ENCODE measurements at places on chromosomes 4 and X. TPM values are rescaled to one million over a fixed set of nuclear protein-coding genes. Genes with fewer than 3 reads are reported as not detected.

- no peak for DNase-seq
These were observed 202.9 kb downstream of the CHIC1 start for GRCh38 chrX:73765776-73766430.

DNA sequence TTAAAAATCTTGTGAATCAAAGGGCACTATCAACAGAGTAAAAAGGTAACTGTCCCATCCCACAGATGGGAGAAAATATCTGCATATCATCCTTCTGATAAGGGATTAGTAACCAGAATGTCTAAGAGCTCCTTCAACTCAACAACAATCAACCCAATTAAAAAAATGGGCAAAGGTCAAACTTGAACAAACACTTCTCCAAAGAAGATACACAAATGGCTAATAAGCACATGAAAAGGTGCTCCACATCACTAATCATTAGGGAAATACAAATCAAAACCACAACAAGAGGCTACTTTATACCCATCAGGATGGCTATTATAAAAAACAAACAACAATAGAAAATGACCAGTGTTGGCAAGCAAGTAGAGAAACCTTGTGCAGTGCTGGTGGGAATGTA lies 43.3 kb downstream of the TMEM165 start:
- no peak for DNase-seq

DNA sequence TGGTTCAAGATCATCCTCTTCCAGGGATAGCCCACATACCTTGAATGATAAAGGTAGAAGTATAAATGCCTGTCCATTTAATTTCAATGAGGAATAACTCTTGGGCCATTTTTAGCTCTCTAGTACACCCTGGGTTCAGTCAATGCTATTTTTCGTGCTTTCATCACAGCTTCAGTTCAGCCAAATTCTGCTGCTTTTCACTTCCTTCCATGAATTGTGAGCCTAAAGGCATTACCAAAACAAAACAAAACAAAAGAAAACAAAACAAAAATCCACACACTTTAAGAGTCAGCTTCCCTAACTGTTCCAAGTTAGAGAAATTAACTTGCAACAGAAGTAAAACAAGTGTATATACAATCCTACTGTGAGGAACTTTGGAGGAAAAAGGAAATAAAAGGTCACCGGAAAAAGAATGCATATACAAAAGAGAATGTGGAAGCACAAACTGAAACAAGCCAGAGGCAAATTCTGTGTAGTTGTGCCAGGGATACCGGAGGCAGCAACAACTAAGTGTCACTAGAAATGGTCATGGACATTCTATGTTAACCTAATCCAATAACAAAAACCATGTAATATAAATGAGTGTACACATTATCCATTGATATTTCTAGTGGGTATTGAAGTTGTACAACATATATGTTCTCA lies 423.1 kb downstream of the KCTD8 start:
- no peak for DNase-seq

GRCh38 chr4:5037553-5038551 lies 13.4 kb upstream of the STK32B start:
- DNase-seq: no peak

- no peak for DNase-seq
These were observed 305.2 kb upstream of the ARSJ start for GRCh38 chr4:114284629-114285028.

GRCh38 chrX:95764972-95765451 lies 919.6 kb upstream of the DIAPH2 start:
- no peak for DNase-seq

- DNase-seq: no peak
These were observed 47.8 kb upstream of the SETD7 start for GRCh38 chr4:139603576-139604410.

GRCh38 chr4:183297675-183298074 lies 22.4 kb downstream of the CLDN22 start:
- DNase-seq: no peak

DNA sequence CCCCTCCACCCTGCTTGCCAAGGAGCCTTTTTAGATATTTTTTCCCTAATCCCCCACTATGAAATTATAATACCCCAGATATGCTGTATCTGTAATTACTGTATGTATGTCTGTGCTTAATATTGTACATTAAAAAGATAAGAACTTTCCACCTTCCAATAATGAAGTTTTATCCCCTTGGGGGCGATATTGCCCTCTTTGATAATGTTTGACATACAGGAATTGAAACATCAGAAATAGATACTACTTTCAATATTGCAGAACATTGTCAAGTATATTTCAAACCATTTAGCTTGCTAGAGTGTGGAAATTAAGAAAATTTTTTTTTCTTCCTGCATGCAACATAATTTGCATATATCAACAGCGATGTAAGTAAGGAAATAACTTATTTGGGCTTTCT lies 58.9 kb downstream of the NAF1 start:
- DNase-seq: no peak

GRCh38 chrX:69127466-69127865 lies 37.8 kb downstream of the PJA1 start:
- no peak for DNase-seq

- DNase-seq: no peak
These were observed 28.0 kb downstream of the TBC1D19 start for GRCh38 chr4:26611885-26612284.

DNA sequence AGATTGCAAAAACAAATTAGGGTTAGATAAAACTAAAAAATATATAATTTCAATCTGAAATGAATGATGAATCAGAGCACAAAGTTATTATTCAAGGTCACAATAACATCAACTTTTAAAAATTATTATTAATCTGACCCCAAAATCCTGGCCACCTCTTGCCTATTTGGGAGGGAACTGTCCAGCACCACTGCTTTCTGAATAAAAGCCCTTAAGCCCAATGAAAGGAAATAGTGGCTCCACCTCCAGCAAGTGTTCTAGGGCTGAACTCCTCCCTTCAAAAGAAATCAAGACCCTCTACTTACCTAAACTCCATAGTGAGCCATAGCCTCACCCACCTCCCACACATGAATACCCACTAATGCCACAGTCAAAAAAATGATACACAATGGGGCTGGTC lies 208.2 kb downstream of the PARM1 start:
- DNase-seq: no peak

DNA sequence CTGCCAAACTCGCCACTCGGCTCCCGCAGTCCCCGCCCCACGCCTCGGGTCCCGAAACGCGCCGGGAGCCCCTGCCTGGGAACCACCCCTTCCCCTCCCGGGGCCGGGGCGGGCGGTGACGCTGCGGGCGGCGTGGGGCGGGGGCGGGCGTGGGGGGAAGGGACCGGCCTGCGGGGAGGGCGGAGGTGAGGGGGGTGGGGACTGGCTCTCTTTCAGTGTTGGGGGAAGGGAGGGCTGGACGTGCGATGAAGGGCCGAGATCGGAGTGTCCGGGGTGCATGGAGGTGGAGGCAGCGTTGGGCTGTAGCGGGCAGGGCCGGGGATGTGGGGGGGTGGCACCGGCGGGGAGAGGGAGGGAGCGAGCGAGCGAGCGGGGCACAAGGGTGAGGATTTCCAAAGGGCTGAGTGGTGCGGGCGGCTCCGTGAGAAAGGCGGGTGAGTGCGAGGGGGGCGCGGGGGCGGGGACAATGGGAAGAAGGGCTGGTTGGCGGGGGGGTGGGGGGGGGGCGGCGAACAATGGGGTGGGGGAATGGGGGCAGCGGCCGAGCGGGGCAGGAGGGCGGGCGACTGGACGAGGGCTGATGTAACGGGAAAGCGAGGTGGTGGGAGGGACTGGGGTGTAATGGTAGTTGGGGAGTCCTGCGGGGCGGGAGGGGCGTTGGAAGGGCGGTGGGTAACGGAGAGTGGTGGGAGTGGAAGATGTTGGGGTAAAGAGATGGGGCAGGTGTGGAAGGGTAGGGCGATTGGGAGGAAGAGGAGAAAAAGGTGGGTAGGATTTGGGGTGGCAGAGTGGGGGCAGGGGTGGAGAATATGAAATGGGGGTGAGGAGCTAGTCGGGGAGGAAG lies 578 bp downstream of the DCUN1D4 start:
- peak; percentile 88 for DNase-seq

- DNase-seq: no peak
These were observed 408.1 kb upstream of the GALNT7 start for GRCh38 chr4:172760512-172760911.

DNA sequence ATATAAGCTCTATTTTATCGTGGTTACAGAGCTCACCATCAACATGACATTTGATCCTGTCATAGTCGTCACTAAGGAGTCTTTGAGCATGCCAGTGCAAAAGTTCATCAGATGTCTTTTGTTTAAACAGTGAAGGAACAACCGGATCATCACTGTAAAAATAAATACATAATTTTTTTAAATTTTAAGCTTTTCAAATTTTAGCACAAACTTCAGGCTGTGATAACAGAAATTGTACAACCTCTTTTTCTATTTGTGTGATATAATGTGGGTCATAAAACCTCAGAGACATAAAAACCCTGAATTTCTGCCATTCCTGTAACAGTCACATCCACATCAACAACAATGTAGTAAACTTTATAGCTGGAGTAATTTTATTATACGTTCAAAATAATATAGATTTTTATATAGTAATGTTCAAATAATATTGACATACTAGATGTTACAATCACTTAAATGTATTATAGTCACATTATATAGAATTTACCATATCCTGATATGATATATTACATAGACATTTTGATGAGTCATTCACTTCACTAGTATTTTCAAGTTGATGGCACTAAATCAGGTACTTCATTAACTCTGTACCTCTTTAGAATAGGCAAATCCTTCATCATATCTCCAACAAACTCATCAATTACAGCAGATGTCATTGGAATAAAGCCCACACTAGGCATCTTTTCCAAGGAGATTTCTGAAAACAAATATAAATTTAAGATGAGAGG lies 47.7 kb downstream of the DDX60L start:
- DNase-seq: no peak

- DNase-seq: no peak
These were observed 6.2 kb upstream of the STK32B start for GRCh38 chr4:5045097-5045496.

GRCh38 chr4:94803181-94803580 lies 45.4 kb downstream of the BMPR1B start:
- DNase-seq: no peak

- no peak for DNase-seq
These were observed 2025.6 kb upstream of the AGA start for GRCh38 chr4:179467878-179468277.

- DNase-seq: no peak
These were observed 61.6 kb upstream of the PRPS1 start for GRCh38 chrX:107566604-107567262.

- DNase-seq: no peak
These were observed 222.6 kb downstream of the SPIN4 start for GRCh38 chrX:63128509-63128908.

DNA sequence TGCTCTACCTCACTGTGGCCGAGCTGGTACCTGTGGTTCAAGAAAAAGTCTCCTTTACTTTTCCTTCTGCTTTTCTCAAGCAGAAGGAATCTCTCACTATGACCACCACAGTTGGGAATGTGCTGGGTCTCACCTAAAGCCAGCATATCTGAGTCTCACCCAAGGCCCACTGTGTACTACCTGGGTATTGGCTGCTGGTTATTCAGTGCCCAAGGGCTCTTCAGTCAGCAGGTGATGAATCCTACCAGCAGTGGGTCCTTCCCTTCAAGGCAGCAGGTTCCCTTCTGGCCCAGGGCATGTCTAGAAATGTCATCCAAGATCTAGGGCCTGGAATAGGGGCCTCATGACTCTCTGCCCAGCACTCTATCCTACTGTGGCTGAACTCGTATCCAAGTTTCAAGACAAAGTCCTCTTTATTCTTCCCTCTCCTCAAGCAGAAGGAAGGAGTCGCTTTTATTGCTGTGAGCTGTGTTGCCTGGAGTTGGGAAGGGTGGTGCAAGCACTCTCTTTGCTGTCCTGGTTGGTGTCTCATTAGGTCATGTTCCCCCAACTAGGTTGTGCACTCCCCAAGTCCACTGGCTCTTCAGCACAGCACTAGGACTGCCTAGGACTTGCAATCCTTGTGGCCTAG lies 6.1 kb downstream of the CXCL10 start:
- no peak for DNase-seq

DNA sequence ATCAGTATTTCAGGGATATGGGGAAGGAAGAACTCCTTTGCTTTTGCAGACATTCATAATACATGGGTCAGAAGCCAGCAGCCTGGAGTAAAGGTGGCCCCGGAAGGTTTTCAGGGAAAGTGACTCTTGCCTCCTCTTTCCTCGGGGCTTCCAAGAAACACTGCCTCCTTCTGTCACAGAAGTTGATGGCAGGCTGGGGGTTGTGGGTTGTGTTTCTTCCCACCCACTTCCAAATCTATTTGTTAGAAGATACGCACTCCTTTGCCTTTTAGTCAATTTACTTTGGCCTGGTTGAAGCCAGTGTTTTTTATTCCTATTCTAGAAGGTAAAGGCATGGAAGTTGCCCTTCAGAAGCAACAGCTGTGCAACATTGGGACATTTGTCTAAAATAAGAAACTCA lies 19.7 kb downstream of the KIT start:
- DNase-seq: no peak

DNA sequence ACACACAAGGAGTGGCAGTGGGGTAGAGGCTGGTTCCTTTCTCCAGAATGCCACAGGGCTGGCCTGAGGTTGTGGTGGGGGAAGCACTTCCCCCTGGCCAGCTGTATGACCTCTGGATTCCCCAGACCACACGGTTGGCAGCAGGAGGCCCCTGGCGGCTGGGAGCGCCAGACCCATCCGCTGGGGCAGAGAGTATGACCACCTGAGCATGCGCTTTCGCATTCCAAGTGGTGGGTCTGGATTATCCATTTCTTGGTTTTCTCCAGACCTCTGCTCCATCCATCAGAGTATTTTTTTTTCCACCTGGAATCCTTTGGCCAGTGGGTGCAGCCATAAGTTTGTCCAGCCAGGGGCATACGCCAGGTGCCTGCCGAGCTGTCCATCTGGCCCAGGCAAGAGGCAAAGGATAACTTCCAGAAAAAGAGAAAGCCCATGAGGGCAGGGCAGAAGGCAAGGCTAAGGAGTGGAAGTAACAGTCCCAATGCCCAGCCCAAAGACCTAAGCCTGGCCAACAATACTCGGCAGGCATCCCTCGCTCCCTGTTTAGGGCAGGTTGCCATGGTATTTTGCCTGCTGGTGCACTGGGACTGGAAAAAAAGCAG lies 39.3 kb downstream of the NHSL2 start:
- no peak for DNase-seq

DNA sequence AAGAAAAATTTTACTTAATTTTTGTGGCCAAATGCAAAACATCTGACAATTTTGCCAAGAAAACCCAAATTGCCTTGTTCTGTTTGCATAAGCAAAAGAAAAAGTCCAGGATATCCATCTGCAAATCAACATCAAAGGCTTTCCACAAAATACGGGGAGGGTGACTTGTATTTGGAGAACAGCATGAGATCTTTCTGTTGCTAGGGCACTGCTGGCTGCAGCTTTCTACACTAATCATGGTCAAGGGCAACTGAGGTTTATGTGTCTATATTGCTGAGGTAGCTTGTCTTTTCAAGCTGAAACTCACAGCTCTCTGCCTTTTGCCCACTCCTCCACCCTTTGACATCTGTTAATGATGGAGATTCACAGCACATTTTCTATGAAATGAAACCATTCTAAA lies 389.1 kb downstream of the NKX6-1 start:
- DNase-seq: no peak

Gene RNF175
- total RNA-seq: not detected

Gene EIF2S3
- total RNA-seq: 135 TPM

Gene MSX1
- total RNA-seq: 2.5 TPM

Gene ZNF280C
- total RNA-seq: 5.1 TPM

Gene GRIA3
- not detected for total RNA-seq

Gene ZFYVE28
- total RNA-seq: 16.6 TPM

Gene TMPRSS11D
- total RNA-seq: not detected

Gene TMEM144
- 15.5 TPM for total RNA-seq

Gene GPR82
- 3.4 TPM for total RNA-seq

All from upper lobe of right lung (tissue), 1 donor.